RKO (cell line): ENCODE measurements at places on chromosomes 7 and 10.

DNA sequence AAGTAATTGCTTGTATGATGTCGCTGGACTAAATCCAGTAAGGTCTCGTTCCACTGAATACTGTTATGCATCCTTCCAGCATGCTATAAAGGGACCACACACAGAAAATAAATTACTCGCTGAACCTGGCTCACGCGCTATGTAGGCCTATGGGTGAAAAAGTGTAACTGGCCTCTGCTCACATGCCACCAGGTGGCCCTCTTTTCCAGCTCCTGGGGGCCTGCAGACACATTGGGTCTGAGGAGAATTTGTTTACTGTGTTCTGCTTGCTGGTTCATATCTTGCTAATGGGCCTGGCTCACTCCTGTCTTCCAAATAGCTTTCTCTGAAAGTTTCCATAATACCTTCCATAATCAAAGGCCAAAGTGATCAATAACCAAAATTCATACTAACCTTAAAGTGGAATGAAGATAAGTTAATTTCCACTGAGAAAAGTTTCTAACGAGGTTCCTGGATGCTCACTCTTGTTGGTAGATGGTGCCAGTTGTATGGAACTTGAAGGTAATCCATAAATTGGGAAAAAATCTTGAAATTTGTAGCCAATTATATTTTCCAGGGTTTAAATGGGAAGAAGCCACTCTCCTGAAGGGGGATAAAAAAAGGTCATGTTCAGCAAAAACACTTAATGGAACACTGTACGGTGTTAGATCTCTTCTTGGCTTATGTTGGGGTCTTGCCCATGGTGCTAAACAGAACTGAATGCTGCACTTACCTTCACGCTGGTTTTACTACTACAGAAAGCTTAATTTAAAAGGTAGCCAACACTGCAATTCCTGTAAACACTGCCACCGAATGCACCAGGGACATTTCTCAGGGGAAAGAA, 27.0 kb upstream of the ZPBP start:
- peak; percentile 1 for DNase-seq

- DNase-seq: no peak
Observed at GRCh38 chr10:12638781-12639180, 289.4 kb downstream of the CAMK1D start.

DNA sequence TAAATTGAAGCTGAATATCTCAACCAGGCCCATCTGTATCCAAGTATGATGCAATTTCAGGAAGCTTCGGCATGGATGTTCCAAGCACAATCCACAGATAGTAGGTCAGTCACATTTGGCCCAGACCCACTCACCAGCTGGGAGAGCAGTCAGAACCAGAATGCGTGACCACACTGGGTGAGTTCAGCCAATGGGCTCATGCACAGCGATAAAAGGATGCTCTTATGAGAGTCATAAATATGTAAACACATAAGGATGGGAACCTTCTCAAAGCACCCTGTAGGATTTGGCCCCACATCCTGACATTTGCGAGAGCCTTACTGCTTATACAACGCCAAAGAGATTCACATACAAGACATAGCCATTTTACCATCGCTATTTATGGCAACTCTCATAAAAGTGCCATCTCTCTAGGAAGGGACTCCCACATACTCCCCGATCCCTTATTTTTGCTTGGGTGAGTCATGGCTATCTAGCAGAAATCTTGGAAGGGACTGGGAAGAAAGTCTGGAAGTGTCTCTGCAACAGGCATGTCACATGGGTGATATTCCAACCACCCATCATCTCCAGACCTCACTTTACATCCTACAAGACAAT, 3.0 kb downstream of the AFAP1L2 start:
- no peak for DNase-seq

DNA sequence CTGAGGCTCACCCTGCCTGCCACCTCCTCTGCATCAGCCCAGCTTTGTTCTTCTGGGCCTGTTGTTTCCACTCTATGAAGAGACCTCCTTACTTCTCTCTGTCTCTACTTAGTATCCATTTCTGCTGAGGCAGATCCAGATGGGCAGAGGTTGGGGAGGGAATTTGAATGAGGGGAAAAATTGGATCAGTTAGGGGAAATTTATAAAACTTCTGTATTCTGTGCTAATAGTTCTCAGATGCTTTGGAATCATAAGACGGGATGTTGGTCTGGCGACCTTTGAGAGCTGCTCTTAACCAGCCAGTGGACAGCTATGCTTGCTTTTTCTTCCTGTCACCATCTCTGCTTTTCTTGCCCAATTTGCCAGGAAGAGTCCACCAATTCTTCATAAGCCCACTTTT, 55.5 kb downstream of the AUTS2 start:
- no peak for DNase-seq

GRCh38 chr7:6290319-6290741, 17.9 kb upstream of the CYTH3 start:
- DNase-seq: no peak

DNA sequence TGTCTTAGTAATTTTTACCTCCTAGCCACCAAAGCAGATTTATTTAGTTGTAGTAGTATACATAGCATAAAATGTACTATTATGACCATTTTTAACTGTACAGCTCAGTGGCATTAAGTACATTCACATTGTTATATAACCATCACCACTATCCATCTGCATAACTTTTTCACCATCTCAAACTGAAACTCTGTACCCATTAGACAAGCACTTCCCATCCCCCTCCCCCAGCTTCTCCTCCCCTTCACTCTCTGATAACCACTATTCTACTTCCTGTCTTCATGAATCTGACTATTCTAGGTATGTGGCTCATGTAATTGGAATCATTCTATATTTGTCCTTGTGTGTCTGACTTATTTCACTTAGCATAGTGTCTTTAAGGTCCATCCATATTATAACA, 71.9 kb downstream of the MRPL32 start:
- no peak for DNase-seq

DNA sequence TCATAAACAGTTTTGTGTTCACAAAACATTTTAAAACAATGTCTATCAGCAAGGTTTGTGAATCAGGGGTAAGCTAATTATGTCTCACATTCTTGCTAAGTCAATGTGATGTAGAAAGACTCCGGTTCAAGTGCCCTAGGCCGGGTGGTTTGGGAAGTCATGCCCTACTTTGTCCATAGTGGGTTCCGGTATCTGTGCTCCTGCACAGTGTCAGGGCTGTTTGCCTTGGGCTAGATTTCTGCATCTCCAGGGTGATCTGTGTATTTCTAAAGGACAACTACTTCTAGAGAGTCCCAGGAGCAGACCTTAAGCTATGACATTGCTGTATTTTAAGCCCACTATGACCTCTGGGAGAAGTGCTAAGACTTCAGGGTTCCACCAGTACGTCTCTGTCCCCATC, 504.1 kb downstream of the PLXNA4 start:
- no peak for DNase-seq

DNA sequence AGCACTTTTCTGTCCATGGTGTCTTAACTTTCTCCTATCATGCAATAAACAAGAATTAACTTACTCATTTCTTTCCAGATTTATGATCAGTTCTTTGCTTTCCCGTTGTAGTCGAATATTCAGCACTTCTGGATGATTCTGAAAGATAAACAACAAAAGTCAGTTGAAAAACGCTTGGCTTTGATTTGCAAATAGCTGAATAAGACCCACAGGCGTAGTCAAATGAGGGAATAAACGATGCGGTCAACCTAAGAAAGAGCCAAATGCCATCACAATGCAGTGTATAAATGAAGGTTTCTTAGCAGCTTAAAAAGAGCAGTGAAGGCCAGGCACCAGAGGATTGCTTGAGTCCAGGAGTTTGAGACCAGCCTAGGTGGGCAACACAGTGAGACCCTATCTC, 109.4 kb downstream of the ADAM12 start:
- no peak for DNase-seq

DNA sequence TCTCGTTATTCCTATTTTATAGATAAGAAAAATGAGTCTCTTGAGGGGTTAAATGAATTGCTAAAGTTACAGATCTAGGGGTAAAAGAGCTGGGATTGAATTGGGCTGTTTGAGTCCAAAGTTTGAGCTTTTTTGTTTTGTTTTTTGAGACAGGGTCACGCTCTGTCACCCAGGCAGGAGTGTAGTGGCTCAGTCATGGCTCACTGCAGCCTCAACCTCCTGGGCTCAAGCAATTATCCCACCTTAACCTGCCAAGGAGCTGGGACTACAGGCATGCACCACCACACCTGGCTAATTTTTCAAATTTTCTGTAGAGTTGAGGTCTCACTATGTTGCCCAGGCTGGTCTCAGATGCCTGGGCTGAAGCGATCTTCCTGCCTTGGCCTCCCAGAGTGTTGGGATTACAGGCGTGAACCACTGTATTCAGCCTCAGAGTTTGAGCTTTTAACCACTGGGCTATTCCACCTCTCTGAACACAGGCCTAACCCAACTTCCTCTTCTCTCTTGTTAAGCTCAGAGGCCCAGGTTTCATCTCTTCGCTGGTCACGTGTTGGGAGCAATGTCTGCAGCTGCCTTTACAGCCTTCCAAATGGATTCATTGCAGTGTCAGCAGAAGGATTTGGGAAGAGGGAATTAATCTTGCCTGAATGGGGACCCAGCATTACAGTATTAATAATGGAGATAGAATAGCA, 8.0 kb downstream of the SUFU start:
- no peak for DNase-seq

DNA sequence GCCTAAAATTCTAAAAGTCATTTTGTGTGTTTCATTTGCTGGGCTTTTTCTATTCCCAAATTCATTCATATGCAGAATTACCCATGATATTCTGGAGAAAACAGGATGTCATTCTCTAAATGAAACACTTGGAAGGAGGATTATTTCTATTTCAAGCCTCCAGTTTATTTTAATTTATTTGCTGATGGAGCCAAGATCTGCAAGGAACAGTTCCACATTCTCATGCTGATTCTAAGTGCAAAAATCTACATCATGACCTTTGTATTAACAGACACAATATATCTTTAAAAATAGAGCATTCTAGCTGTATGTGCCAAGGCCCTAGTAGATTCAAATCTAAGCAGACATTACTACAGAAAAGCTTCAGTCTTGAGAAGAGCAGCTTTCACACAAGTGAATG, 51.3 kb upstream of the KCND2 start:
- no peak for DNase-seq

DNA sequence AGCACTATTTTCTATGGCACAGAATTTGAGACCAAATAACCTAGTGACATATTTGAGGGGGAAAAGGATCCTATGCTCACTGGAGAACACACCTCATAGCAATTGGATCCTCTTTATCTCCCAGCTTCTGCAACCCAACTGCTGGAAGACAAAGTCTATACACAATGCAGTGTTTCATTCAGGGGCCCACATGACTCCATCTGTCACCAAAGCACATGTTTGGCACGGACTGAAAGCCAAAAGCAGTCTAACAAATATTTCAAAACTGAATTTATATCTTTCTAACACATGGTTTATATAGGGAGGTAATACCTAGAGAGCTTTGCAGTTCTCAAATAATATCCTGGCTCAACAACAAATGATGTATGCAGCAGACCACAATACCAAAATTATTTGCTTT, 39.2 kb downstream of the ADAM12 start:
- DNase-seq: no peak

DNA sequence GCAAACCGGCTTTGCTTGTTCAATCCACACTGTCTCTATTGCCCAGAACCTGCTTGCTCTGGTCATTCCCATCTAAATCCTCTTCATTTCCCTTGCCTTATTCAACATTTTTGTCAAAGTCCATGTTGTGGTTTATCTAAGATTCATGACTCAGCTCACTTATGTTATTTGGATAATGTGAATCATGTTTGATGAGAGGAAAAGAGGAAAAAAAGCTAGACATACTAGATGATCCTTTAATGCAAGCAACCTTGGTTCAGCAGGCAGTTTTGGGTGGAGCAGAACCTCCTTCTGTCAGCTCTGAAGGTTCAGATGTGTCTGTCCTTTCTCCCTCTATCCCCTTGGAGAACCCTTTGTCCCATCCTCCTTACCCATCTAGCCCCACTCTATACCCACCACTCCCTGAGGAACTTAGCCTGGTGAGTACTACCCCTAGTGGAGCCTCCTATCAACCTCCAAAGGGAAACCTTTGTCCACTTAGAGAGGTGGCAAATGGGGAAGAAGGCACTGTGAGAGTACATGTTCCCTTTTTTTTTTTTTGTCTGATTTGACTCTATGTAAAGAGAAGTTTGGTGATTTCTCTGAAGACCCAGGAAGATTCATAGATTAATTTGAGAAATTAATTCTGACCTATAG, 2.1 kb upstream of the SAMD9L start:
- peak; percentile 28 for DNase-seq
